ENCODE measurements at places on chromosomes 12 and 14.

GRCh38 chr12:90546511-90546910, 408.5 kb downstream of the CCER1 start:
- DNase-seq = no peak

- DNase-seq = peak; percentile 19
These were observed 608 bp downstream of the PTGES3 start for GRCh38 chr12:56687223-56688128.

DNA sequence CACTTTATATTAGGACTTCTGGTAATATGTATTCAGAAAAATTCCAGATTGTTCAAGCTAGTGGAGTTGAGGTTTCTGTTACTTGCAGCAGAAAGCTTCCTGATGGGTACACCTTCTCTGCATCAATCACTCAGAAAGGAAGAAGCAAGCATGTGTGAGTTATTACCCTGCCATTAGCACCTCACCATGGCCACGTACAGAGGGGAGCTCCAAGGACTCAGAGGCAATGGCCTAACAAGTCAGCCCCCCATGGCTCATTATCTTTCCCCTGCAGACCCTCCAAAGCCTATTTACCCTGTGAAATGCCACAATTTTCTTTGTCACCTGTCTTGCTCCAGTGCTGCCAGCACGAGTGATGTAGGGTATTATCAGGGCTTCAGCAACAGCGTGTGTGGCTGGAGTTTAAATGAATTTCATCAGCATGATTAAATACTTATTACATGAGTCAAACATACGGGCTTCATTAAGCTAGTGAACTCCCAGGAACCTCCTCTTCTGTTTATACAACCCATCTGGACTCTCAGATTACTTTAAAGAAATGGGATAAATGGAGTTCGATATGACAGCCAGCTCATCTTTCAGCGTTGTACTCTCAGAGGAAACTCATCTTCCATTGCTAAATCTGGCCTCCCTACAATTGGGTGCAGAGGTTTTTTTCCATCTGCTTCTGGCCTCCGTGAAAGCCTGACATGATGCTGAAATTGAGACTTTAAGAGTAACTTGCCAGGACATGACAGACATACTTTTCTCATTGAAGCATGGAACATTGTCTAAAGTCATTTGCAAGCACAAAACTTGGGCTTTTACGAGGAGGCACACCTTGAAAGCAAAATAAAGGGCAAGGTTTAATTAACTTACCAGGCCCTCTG, 135.9 kb downstream of the TMEM30B start:
- no peak for DNase-seq

DNA sequence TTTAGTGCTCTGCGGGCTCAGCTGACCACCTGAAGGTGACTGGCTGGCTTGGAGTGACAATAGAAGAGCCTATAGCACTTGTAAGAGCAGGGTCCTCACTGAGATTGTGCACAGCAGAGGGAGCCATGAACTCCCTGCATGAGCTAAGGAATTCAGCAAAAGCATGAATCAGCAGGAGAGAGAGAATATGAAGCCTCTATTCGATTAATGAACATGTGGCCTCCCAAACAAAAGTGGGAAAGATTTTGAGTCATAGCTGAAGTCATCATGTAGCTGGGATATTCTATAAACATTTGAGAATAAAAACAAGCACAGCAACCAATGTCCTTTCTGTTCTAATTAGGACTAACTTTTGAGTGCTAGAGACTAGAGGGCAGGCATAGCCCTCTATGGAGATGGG, 626.6 kb downstream of the DIO2 start:
- no peak for DNase-seq

DNA sequence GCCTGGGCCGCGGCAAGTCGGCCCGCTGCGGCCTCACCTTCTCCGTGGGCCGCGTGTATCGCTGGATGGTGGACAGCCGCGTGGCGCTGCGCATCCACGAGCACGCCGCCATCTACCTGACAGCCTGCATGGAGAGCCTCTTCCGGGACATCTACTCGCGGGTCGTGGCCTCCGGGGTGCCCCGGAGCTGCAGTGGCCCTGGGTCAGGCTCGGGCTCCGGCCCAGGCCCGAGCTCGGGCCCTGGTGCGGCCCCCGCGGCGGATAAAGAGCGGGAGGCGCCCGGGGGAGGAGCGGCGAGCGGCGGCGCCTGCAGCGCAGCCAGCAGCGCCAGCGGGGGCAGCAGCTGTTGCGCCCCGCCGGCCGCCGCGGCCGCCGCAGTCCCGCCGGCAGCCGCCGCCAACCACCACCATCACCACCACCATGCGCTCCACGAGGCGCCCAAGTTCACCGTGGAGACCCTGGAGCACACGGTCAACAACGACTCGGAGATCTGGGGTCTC, 226.2 kb upstream of the CRY1 start:
- DNase-seq = no peak

- no peak for DNase-seq
These were observed 285.0 kb upstream of the GRIP1 start for GRCh38 chr12:66963901-66964300.

DNA sequence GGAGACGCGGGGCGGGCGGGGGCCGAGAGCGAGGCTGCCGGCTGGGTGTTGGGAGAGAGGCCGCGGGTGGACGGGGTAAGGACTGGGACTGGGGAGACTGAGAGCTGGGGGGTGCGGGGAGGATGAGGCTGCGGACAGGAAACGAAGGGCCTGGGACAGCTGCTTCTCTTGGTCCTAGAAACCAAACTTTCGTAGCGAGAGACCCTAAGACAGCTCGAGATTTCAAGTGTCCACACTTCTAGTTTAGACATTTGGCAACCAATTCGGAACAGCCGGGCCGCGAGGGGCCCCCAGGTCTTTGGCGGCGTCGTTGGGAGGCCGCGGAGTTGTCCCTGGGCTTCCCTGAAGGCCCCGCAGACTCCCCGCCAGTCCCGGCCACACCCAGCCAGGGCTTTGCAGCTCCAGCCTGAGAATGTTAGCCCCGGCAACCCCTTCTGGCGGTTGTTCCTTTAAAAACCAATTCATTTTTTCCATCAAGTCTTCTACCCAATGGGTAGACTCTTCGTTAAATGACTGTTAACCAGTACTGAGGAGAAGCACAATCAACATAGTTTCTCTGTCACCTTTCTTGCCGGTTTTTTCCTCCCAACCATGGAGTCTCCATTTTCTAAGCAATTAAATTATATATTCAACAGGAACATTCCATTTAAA, 11.5 kb downstream of the NKX2-1 start:
- no peak for DNase-seq

DNA sequence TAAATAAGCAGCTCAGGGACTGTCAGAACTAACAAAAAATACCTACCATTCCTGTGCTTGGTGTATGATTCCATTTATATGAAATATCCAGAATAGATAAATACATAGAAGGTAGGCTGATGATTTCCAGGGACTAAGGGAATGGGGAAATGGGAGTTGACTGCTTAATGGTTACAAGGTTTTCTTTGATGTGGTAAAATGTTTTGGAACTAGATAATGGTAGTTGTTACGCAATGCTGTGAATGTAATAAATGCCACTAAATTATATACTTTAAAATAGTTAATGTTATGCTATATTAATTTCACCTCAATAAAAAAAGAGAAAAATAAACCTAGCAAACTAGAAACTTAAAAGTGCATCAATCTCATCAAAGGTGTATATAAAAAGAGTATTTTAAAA, 41.1 kb downstream of the CEP83 start:
- DNase-seq = no peak

DNA sequence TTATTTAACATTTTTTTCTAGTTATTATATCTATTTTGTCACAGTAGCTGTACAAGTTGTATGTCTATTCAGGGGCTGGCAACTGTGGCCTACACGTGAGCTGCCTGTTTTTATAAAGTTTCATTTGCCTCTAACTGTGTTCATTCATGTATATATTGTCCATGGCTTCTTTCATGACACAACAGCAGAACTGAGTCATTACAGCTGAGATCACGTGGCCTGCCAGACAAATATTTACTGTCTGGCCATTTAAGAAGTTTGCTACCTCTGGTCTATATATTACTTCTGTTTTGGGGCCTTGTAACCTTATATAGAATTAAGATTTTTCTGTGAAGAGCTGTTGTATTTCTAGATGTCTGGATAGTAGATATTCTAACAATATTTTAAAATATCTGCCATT, 37.9 kb downstream of the KIAA0586 start:
- DNase-seq = no peak

- DNase-seq = no peak
These were observed 18.2 kb upstream of the FIGNL2 start for GRCh38 chr12:51866762-51867161.

GRCh38 chr12:42759622-42760273, 170.2 kb upstream of the PRICKLE1 start:
- DNase-seq = no peak

GRCh38 chr14:90387206-90387760, 9.5 kb upstream of the CALM1 start:
- DNase-seq = no peak

GRCh38 chr12:6273541-6274230, 36.8 kb upstream of the PLEKHG6 start:
- DNase-seq = no peak

DNA sequence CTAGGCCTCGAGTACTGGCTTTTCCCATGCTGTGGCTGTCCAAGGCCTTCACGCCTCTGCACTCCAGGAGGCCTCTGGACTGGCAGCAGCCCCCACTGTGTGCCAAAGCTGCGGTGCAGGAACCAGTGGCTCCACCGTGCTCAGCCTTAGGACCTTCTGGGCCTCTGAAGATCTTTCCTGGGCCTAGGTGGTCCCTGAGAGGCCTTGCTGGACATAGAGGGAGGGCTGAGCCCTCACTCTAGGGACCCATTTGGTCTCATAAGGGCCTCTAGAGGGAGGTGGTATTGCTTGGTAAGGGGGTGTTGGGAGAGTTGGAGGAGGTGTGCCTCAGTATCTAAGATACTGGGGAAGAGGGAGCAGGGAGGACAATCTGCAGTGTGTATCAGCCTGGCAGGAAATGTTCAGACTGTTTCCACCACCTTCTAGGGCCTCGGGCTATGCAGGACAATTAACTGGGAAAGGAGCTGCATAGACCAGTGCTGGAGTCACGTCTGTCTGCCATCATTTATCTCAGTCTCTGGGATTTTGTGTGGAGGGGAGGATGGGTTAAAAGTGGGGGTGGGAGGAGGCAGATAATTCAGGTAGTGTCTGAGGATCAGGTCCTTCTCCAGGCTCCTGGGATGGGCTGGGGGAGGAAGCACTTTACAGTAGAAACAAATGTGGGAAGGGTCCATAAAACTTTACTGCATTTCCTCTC, 2.9 kb downstream of the HOXC5 start:
- DNase-seq = no peak

DNA sequence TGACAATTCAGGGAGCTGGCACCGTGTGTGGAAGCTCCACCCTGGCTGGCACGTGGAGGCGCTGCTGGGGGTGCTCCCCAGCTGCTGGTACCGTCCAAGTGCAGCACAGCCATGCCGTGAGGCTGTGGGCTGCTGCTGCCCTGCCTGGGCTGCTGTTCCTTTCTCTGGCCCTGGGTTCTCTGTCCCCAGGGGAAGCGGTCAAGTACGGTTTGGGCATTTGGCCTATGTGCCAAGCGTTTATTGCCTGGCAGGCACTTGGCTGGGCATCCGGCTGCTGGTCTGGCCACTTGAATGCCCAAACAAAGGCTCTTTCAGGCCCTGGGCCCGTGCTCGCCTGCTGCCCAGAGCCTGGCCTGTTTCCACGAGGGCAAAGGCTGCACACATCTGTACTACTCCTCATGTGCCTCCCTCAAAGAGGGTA, 39.6 kb downstream of the RHOF start:
- DNase-seq = no peak

- DNase-seq = no peak
These were observed 122.7 kb upstream of the FAR2 start for GRCh38 chr12:29026419-29026818.

- DNase-seq = no peak
These were observed 35.1 kb upstream of the NAA30 start for GRCh38 chr14:57355081-57355800.

- DNase-seq = no peak
These were observed 170.6 kb upstream of the GARIN6 start for GRCh38 chr12:99476956-99477355.

- DNase-seq = no peak
These were observed 529.1 kb upstream of the TBX3 start for GRCh38 chr12:115213118-115213517.

- no peak for DNase-seq
These were observed 196.2 kb upstream of the ALG10 start for GRCh38 chr12:33825986-33826602.

GRCh38 chr12:9808504-9808903, 18.8 kb upstream of the KLRF1 start:
- DNase-seq = no peak

DNA sequence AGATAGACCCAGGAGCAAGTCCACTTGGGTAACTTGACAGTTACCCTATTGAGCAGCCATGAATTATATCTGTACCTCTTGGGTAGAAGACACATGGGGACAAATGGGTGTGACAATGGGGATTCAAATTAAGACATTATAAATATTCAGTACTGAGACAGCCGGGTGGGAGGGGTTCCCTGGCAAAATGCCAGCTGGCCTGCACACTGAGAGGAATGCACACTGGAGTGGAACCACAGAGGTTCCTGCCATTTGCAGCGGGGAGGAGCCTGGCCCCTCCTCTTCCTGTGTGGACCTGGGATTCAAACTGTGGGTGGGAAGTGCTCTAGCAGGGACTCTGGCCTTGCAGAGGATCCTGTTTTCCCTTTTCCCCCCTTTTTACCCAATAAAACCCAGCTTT, 118.7 kb upstream of the CDKN3 start:
- DNase-seq = no peak

DNA sequence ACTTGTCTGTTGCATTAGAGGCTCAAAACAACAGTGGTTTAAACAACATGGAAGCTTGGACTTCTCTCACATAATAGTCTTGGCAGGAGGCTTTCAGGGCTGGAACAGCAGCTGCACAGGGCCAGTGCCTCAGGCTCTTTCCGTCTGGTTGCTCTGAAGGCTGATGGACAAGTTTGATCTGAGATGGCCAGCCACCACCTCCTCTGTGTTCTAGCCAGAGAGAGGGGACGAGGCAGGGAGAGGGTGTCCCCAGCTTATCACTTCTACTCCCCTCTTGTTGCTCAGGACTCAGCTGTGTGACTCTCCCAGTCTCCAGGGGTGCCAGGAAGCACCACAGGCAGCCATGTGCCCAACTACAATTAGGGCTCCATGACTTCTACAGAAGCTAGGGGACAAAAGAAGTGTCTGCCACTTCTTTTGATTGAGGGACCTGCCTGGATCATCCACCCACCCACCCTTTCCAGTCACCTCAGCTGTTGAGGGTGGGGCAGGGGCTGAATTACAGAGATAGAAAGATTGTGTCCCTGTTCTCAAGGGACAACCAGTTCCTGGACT, 46.6 kb downstream of the SMIM41 start:
- DNase-seq = no peak
